ENCODE measurements at places on chromosomes 4 and X. TPM values are rescaled to one million over a fixed set of nuclear protein-coding genes. Genes with fewer than 3 reads are reported as not detected.

The MAGEE2 gene
- total RNA-seq = not detected

The HSFX3 gene
- total RNA-seq = not detected

The UNC5C gene
- 16.0 TPM for total RNA-seq

The PAGE1 gene
- not detected for total RNA-seq

The AVPR2 gene
- total RNA-seq = not detected

The MTTP gene
- total RNA-seq = 92.2 TPM

The SPACA5 gene
- total RNA-seq = not detected

The SPANXN3 gene
- total RNA-seq = 0.52 TPM

The CXCL6 gene
- 6.0 TPM for total RNA-seq

The NXF2B gene
- total RNA-seq = 0.72 TPM

The PPEF1 gene
- total RNA-seq = 0.36 TPM

The FGB gene
- total RNA-seq = 1,901 TPM

The TXK gene
- total RNA-seq = 1.5 TPM

The CFAP99 gene
- not detected for total RNA-seq

The NSUN7 gene
- 8.0 TPM for total RNA-seq

The FAT4 gene
- 61.8 TPM for total RNA-seq

The SH3TC1 gene
- 35.4 TPM for total RNA-seq

The ARSH gene
- total RNA-seq = 0.08 TPM

The TMPRSS11F gene
- 0.07 TPM for total RNA-seq

The S100G gene
- 51.1 TPM for total RNA-seq

The THOC2 gene
- 95.6 TPM for total RNA-seq

The NMU gene
- 20.1 TPM for total RNA-seq

The DCAF12L2 gene
- total RNA-seq = 1.0 TPM

The PLS3 gene
- total RNA-seq = 315 TPM

The ANOS1 gene
- total RNA-seq = 6.4 TPM

The TENM3 gene
- 70.9 TPM for total RNA-seq

The GPR34 gene
- total RNA-seq = 0.88 TPM

The PRKG2 gene
- 16.6 TPM for total RNA-seq

The FGFBP2 gene
- 5.2 TPM for total RNA-seq

The ACE2 gene
- 47.8 TPM for total RNA-seq

The LGI2 gene
- 0.60 TPM for total RNA-seq

The XK gene
- 2.9 TPM for total RNA-seq

The KCNE5 gene
- total RNA-seq = 0.10 TPM

The RAB40A gene
- 3.0 TPM for total RNA-seq

The MAGED4B gene
- total RNA-seq = 31.9 TPM

The MCF2 gene
- 0.13 TPM for total RNA-seq

The UGT2B17 gene
- 23.6 TPM for total RNA-seq

The TMEM154 gene
- total RNA-seq = 1.7 TPM

The OPRPN gene
- total RNA-seq = not detected

The LRRC66 gene
- total RNA-seq = 0.87 TPM

The GABRA4 gene
- total RNA-seq = 1.2 TPM

The TCEAL9 gene
- 239 TPM for total RNA-seq

The NUDT11 gene
- 8.3 TPM for total RNA-seq

The ASB12 gene
- total RNA-seq = not detected

The CCNB3 gene
- total RNA-seq = 0.13 TPM

The WDR17 gene
- total RNA-seq = 1.1 TPM

The SYP gene
- total RNA-seq = 1.4 TPM

The NKX3-2 gene
- 0.32 TPM for total RNA-seq

Data from hepatocyte (in vitro differentiated cells).